Mesendoderm (in vitro differentiated cells): ENCODE measurements at places on chromosomes 2 and 18.
A peak's percentile ranks its signal among the peaks of the same experiment; 100 is the strongest.

DNA sequence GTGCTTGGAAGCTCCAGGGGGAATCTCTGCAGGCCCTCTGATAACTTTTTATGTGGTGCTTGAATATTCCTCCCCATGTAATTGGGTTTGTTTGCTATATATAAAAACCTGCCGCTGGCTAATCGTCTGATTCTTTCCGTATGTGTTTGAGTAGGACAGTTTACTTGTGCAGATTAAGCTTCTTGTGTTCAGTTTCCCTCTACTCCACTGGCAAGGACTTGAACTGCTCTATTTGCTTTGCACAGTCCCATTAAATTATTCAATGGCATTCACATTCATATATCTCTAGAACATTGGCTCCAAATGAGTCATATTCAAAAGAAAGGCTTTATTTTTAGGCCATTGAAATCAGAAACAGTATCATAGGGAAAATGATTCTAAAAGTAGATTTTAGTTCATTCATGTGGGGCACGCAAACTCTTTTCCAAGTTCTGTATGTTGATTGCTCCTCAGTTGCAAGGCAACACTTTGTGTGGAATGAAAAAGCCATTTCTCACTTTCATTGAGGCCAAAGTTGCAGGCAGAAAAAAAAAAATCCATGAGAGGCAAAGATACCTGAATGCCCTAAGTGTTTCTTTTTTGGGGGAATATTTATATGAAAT, 1682.3 kb upstream of the PIK3C3 start:
- no peaks in the 10 kb centered on the region for H3K27me3 ChIP-seq
- H3K27ac ChIP-seq: no peak overlapping the region
- H3K36me3 ChIP-seq: no peaks in the 10 kb centered on the region
- H3K4me3 ChIP-seq: no peak overlapping the region
- no peaks in the 10 kb centered on the region for H3K4me1 ChIP-seq
- DNase-seq: no peak

GRCh38 chr2:137924019-137924418, 40.3 kb upstream of the HNMT start:
- no peaks in the 10 kb centered on the region for H3K36me3 ChIP-seq
- DNase-seq: no peak
- H3K4me1 ChIP-seq: no peaks in the 10 kb centered on the region
- H3K27me3 ChIP-seq: no peaks in the 10 kb centered on the region
- no peak overlapping the region for H3K27ac ChIP-seq
- no peak overlapping the region for H3K4me3 ChIP-seq

- H3K36me3 ChIP-seq: no peaks in the 10 kb centered on the region
- H3K4me3 ChIP-seq: no peak overlapping the region
- H3K27me3 ChIP-seq: no peaks in the 10 kb centered on the region
- no peak overlapping the region for H3K27ac ChIP-seq
- H3K4me1 ChIP-seq: no peaks in the 10 kb centered on the region
These were observed 336.7 kb upstream of the CELF4 start for GRCh38 chr18:37902344-37902743.

DNA sequence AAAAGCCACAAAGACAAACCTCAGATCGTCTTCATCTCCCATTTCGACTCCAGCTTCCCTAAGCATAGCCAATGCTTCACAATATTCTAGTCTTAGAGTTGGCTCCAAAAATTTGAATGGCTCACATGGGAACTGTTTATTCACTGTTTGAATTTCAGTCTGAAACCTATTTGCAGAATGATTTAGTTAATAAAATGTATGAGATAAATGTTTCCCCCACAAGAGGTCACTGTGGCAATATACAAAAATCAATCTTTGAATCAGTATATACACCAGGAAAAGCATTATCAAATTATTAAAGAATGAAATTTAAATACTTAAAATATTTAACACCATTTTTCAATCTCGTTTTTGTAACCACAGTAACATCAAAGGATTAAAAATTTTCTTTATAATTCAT, 40.0 kb upstream of the MCM6 start:
- no peak overlapping the region for H3K4me3 ChIP-seq
- peak; percentile 33 for DNase-seq
- H3K4me1 ChIP-seq: no peaks in the 10 kb centered on the region
- no peaks in the 10 kb centered on the region for H3K36me3 ChIP-seq
- no peak overlapping the region for H3K27ac ChIP-seq

DNA sequence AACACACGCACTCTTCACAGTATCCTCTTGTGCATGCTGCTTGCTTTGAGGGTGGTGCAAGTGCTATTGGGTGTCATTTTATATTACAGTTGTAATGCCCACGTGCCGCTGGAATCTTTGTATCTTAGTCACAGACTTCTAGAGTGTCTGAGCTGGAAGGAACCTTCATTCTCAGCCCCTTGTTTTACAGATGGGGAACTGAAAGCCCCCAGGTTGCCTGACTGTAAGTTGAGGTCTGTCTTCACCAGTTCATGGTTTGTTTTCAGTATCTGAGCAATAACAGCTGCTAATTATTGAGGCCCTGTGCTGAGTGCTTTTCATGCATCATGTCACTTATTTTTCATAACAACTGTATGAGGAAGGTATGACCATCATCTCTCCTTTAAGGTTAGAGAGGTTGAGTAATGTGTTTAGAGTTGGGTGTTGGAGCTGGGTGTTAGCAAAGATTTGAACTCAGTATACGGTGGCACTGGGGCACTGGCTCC, 77.0 kb downstream of the PRKCE start:
- H3K4me3 ChIP-seq: no peak overlapping the region
- no peaks in the 10 kb centered on the region for H3K4me1 ChIP-seq
- no peaks in the 10 kb centered on the region for H3K36me3 ChIP-seq

GRCh38 chr18:26940744-26941398, 75.4 kb upstream of the AQP4 start:
- H3K36me3 ChIP-seq: no peaks in the 10 kb centered on the region
- no peaks in the 10 kb centered on the region for H3K4me1 ChIP-seq
- no peaks in the 10 kb centered on the region for H3K27me3 ChIP-seq
- H3K4me3 ChIP-seq: no peak overlapping the region

DNA sequence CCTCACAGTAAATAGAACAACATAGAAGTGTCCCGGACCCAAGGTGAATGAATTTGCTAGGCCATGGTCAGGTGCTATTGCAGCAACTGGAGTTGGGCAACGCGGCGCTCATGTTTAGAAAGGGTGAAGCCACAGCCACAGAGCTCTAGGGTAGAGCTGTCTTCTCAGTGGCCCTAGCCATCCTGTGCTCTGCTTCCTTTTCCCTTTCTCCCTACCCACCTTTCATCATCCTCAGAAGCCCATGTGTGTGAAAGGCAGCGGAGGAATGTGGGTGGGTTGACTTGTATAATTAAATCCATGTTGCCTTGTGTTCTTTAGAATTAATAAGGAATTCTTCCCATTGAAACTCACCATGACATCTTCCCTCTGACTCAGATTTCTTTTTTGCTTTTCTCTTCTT, 336.7 kb downstream of the OSR1 start:
- H3K4me1 ChIP-seq: no peaks in the 10 kb centered on the region
- H3K36me3 ChIP-seq: no peaks in the 10 kb centered on the region
- H3K27ac ChIP-seq: no peak overlapping the region
- H3K4me3 ChIP-seq: no peak overlapping the region
- H3K27me3 ChIP-seq: no peaks in the 10 kb centered on the region

DNA sequence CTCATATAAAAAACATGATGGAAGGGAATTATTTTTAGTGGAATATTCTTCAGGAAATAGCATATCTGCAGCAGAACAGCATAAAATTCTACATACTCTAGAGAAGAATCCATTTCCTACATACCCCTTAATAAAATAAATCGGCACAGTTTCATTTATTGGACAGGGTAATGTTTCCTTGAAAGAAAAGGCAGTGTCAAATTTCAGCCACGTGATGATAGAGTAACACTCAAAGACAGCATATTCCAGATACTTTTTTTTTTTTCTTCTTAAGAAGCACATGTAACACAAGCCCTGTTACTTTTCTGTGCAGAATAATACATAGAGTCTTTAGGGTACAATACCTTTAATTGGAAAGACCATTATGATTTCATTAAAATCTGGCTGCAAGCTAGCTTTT, 204.4 kb downstream of the SRBD1 start:
- H3K4me3 ChIP-seq: no peak overlapping the region
- no peaks in the 10 kb centered on the region for H3K27me3 ChIP-seq
- no peak overlapping the region for H3K27ac ChIP-seq
- no peak for DNase-seq

GRCh38 chr2:26976237-26976636, 5.8 kb downstream of the MAPRE3 start:
- no peak for DNase-seq
- no peak overlapping the region for H3K4me3 ChIP-seq
- H3K27me3 ChIP-seq: no peaks in the 10 kb centered on the region
- no peak overlapping the region for H3K27ac ChIP-seq
- H3K4me1 ChIP-seq: no peaks in the 10 kb centered on the region
- H3K36me3 ChIP-seq: no peaks in the 10 kb centered on the region
